ENCODE measurements at places on chromosomes 16 and 17.
A peak's percentile ranks its signal among the peaks of the same experiment; 100 is the strongest.

- peak; percentile 30 for DNase-seq
These were observed 94.2 kb downstream of the NTN1 start for GRCh38 chr17:9115214-9116191.

GRCh38 chr16:29154676-29155121 is 169.8 kb downstream of the LAT start:
- DNase-seq: no peak

- no peak for DNase-seq
These were observed 440 bp downstream of the NPRL3 start for GRCh38 chr16:138049-138417.

GRCh38 chr16:86066811-86067210 is 167.8 kb downstream of the IRF8 start:
- DNase-seq: no peak

- no peak for DNase-seq
These were observed 562 bp downstream of the ZC3H7A start for GRCh38 chr16:11796227-11797165.

DNA sequence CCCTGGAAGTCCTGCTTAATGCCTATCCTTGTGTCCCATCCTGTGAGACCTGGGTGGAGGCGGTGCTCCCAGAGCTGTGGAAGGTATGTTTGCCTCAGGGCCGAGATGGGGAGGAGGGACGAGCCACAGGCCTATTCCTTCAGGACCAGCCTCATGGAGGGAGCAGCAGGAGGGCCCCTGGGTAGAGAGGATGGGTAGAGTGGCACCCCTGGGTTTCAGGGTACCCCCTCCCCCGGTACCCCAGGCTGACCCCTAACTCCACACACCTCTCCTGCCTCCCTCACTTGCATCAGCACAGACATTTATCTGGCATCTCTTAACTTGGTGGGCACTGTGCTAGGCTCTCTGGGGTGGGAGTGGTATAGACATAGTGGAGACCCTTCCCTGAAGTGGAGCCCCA is 7.1 kb downstream of the ASB16 start:
- no peak for DNase-seq

- DNase-seq: no peak
These were observed 21.1 kb downstream of the LITAF start for GRCh38 chr16:11565665-11566064.

Measured in HFF-Myc (cell line).